NCI-H748 treated with DMSO at 0.1 percent for 48 hours (cell line): ENCODE measurements at places on chromosomes 7 and 10.

- DNase-seq, result no peak
These were observed 20.0 kb downstream of the TWIST1 start for GRCh38 chr7:19097165-19098055.

GRCh38 chr10:93080350-93081046, 6.8 kb downstream of the CYP26A1 start:
- peak; percentile 9 for DNase-seq

- DNase-seq, result no peak
These were observed 483.1 kb downstream of the RPS24 start for GRCh38 chr10:78516756-78517155.

GRCh38 chr10:86182150-86182549, 184.4 kb downstream of the GRID1 start:
- no peak for DNase-seq

GRCh38 chr7:105787793-105788192, 88.6 kb downstream of the ATXN7L1 start:
- DNase-seq, result no peak

DNA sequence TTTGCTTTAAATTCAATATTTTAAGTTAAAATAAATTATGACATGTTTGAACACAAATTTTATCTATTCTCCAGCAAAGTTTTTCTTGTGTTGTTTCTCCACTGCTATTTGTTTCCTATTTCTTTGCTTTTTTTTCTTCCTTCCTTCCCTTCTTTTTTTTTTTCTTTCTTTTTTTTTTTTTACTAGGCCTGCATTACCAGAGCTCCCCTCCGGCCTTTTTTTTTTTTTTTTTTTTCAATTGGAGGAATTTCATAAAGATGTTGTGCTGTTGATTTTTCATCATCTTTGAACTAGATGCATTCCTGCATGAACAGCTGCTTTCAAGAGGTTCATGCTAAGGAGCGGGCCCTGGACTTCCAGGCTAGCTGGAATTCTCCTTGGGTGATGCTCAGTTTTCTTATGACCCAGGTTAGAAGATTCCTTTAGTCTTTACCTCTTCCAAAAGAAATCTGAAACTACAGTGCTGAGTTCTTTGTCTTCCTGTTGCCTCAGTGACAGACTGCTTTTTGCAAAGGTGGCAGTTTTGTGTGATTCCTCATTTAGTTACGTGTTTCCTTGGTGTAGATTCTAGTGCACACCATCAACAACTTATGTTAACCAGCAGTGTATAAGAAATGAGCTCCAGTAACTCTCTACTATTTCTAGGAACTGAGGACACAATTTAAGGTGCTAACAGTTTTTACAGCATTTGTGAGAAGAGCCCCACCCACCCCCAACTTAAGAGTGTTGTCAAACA, 4.8 kb upstream of the CAMK1D start:
- no peak for DNase-seq

- DNase-seq, result no peak
These were observed 60.1 kb upstream of the GSDME start for GRCh38 chr7:24817339-24817738.

GRCh38 chr10:114761205-114762193, 60.1 kb upstream of the FHIP2A start:
- DNase-seq, result no peak

GRCh38 chr10:19819419-19820033, 3.3 kb downstream of the PLXDC2 start:
- DNase-seq, result peak; percentile 15

DNA sequence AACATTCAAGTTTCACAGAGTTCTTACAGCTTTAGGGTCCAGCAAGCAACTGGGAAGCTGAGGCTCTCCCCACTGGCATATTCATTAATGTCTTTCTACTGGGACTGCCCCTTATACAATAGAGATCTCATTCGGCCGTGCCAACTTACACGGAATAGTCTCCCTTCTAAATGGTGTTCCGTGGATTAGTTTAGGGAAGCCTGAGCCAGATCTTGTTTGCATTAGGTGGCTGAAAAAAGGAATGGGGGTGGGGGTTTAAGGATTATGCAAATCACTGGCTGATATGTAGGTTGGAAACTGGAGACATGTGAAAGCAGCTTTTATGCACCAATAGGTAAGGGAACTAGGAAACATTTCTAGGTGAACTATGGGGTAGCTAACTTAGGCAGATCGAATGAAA, 218.3 kb downstream of the TRIL start:
- no peak for DNase-seq

GRCh38 chr7:71541707-71542353, 409.9 kb downstream of the GALNT17 start:
- DNase-seq, result no peak

- DNase-seq, result no peak
These were observed 160.0 kb downstream of the PDE1C start for GRCh38 chr7:31910191-31910590.

DNA sequence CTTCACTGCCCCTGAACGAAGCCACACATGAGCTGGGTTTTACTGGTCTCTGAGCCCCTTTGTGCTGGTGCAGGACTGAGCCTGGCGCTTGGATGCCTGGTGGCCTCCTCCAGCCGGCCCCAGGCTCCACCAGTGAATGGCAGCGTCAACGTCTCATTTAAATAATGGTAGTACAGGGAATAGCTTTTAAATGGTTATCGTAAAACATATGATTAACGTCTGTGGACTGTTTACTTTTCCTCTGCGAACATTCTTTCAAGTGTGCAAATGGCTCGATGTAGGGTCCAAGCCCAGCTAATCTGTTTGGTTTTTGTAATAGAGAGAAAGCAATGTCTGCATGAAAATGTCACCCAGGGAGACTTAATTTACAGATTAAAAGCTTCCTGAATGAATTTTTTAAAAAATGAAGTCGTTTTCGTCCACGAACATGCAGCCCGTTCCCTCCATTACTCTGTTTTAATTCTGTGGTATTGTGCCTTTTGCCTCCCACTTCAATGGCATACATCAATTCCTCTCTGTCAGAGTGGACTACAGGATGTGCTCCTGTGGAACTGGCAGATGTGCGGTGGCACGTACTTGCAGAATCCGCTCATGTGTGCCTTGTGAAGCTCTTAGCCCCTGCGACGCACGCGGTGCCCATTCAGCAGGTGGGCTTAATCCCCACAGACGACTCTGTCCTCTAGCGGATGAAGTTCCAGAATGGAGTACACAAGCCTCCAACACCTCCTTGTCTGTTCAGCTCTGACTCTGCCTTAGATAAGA, 192.7 kb downstream of the TCF7L2 start:
- DNase-seq, result peak; percentile 78

GRCh38 chr7:6648066-6648814, 11.1 kb downstream of the ZNF316 start:
- no peak for DNase-seq

DNA sequence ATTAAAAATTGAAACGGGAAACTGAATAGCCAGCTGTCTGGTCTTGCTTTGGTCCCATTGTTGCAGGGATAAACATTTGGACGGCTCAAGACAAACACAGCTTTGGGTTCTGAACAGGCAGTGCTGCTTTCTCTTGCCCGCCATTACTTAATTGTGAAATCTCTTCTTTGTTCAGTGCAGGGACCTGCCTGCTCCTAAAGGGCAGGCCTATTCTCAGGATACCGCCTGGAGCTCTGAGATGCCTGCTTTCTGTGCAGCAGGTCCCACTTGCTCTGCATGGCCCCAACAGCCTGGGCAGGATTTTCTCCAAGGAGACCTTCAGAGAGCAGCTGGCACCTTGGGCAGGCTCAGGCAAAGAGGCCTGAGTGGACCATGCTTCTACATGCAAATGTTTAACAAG, 237.6 kb downstream of the KCNMA1 start:
- DNase-seq, result peak; percentile 42

DNA sequence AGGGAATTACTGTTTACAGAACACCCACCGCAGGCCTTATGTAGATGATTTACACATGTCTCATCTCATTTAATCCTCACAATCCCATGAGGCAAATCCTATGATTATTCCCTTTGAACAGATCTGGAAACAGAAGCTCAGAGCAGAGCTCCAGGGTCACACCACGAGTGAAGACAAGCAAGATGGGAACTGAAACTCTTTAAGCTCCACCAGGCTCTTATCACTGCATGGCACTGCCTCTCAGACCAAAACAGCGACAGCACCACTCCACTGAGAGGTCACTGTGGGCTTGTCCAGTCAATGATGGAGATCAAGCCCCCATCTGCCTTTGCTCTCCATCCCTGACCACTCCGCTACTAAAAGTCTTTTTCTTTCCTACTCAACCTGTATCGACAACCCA, 5.9 kb downstream of the GRID1 start:
- DNase-seq, result no peak

GRCh38 chr10:132273966-132274365, 33.8 kb downstream of the STK32C start:
- no peak for DNase-seq

- DNase-seq, result no peak
These were observed 1.2 kb downstream of the PDZD7 start for GRCh38 chr10:101029520-101030295.

GRCh38 chr10:31262672-31263071, 56.3 kb upstream of the ZEB1 start:
- no peak for DNase-seq

DNA sequence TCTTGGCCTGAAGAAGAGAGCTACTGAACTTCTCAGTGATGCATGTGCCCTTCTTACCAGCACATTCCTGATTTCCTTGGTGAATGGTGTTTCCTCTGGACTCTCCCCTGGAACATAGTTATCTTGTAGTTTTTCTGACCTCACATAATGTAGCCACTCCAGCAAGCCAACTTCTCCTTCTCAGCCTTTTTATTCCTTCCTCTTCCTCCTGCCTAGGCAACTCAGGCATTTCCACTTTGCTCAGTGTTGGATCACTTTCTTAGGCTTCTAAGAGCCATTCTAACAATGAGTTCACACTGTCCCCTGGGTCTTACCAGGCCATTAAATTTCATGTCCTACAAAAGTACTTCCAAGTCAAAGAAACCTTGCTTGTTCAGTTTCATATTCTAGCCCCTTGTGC, 3.6 kb upstream of the PTTG1IP2 start:
- DNase-seq, result no peak

GRCh38 chr10:84176351-84176750, 2.8 kb downstream of the GPR15LG start:
- no peak for DNase-seq

DNA sequence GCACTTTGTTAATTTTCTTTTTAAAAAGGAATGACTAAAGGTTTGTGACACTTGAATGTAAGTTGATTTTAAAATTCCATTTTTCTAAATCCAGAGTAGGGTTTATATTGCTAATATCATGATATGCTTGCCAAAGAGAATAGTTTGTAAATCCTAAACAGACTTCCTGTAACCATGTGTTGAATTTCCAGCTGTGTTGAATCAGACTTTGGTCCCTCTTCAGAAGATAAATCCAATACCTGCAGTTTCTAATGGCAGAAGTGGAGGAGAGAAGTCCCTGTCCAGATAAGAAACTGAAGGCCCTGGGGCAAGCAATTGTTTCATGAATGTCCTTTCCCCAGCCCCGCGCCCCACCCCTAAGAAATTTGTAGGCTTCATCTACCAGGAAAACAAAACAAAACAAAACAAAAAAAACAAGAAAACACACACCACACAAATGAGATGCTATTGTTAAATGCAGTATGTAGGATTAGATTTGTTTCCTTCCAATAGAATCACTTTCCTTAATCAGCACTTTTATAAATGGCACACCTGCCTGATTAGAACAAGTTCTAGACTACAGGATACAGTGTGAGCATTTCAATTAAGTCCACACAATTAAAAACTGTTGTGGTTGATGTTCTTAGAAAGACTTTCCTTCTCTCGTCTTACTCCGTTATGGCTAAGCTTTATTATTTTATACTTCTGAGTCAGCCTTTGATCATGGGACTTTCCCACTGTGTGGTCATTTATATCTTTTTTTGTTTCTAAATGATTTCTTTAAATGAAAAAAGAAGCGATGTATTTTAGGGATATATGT, 122.8 kb downstream of the KAT6B start:
- no peak for DNase-seq

DNA sequence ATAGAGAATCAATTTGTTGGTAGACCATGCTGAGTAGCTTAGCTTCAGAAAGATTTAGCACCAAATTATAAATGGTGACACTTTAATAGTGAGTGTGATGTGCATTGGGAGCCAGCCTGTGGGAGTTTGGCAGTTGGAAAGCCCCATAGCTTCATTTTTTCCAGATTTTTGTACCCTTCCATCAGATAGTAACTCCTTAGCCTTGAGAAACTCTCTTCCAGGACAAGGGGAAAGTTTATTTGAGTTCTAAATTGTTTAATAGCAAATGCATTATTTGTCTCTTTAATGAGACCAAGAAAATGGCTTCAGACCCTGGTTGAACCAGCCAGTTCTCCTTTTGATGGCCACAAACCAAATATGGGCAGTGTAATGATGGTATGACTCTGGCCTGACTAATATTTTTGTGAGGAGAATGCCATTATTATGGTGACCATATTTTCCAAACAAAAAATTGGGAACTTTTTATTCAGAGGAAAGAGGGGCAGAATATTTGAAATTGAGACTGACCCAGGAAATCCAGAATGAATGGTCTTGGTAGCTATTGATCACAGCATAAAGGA, 49.8 kb downstream of the PLCE1 start:
- no peak for DNase-seq

DNA sequence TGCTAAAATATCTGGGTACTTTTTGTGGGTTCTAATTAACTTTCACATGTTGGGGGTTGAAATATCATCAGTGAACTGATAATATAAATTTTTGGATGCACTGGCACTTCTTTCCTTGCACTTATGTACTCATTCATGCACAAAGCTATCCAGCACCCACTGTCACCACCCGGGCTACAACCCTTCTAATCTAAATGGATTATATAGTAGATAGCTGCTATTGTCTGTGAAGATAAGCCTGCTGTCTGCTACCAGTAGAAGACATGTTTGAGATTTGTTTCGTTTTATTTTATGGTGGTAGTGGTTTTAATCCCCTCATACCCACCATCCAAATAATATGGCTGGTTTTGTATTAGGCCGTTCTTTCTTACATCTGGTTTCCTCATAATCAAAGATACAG, 353.5 kb upstream of the LRGUK start:
- no peak for DNase-seq

GRCh38 chr7:120554960-120555571, 282.1 kb downstream of the KCND2 start:
- peak; percentile 57 for DNase-seq

DNA sequence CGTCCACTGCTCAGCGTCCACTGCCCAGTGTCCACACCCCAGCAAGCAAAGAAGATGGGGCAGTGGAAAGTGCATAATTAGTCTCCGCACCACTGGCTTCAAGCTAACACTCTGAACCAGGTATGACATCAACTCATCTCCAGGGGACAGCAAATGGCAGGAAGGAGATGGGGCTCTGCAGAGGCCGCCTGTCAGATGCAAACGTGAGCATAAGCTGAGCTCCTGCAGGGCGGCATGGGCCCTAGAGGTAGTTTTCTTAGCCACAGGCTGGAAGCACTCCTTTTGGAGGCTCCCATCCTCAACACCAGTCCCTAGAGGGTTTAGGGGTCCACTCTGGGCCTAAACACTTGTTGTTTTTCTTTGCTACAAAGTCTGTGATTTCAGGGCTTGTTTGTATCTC, 335.8 kb upstream of the MKI67 start:
- no peak for DNase-seq

DNA sequence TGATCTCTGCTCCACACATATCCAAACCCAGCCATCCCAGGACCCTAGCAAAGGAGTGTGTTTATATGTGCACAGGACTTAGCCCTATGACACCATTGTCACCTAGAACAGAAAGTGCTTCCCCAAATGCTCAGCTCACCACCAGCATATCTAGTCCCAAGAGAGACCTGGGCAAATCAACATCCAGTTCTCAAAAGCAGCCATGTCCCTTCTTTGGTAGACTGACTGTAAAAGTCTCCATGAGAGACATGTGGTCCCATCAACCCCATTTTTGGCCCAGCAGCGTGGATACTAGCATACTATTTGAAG, 20.9 kb upstream of the ARHGAP22 start:
- no peak for DNase-seq
